CD8-positive, alpha-beta memory T cell (primary cell): ENCODE measurements at places on chromosomes 13 and 19.
A peak's percentile ranks its signal among the peaks of the same experiment; 100 is the strongest.

DNA sequence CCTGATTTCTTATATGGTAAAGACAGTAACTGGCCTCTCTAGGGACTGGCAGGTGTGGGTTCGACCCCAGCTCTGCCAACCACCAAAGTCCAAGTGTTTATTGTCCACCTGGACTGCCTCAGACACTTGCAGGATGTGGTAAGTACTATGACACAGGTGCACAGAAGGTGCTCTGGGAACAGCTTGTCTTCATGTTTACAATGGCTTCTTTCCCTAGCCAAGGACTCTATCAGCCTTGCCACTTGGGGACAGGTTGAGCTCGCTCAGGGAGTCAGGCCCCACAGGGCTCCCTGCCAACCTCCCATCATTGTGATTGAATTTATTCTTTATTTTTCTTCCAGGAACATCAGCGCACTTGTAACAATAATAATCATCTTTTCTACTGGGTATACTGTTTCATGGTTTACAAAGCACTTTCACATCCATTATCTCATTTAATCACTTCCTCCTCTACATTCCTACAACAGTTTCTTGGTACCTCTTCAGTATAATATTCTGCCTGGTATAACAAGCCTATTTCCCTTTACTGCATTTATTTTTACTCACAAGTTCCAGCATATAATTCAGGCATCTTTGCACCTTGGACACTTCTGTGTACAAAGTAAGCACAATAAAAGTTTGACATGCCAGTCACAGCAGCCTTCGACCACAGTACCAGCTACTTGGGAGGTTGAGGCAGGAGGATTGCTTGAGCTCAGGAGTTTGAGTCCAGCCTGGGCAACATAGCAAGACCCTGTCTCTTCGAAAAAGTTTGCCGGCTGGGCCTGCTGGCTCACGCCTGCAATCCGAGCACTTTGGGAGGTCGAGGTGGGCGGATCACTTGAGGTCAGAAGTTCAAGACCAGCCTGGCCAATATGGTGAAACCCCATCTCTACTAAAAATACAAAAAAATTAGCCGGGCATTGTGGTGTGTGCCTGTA is 24.2 kb upstream of the GATAD2A start:
- DNase-seq: no peak

- DNase-seq: peak; percentile 84
Measured at GRCh38 chr19:43755256-43755801, 567 bp upstream of the SMG9 start.

GRCh38 chr13:36875431-36875830 is 44.6 kb downstream of the SMAD9 start:
- no peak for DNase-seq

DNA sequence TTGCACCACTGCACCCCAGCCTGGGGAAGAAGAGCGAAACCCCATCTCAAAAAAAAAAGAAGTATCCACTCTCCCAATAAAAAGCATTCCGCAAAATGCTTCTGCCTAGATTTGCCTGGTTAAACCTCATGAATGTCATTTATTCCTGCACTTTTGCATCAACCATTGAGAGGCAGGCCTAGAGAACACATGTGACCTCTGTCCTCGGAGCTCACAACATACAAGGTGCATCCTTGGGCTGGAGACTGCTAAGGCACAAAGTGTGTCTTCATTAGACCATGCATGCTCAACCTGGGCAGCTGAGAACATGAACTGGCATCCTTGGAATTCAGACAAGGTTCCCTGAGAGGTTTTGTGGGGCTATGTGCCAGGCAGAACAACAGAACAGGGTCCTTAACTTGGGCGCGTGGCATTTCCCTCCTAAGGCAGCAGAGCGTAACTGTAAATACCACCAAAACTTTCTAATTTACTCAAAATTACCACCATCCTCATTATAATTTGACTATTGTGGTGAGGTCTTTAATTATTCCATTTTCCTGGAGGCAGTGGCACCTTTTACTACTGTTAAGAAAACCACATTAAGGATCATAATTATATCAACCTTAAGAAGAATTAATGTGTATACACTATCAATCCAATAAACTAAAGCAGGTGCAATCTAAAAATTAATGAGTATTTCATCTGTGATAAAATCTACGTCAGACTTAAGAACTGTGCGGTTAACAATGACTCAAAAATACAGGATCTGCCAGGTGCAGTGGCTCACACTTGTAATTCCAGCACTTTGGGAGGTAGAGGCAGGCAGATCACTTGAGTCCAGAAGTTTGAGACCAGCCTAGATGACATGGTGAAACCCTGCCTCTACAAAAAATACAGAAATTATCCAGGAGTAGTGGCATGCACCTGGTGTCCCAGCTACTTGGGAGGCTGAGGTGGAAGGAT is 13.8 kb downstream of the RCBTB1 start:
- DNase-seq: no peak

- no peak for DNase-seq
Measured at GRCh38 chr13:108226184-108226583, 8.0 kb downstream of the ABHD13 start.

GRCh38 chr13:41326661-41327060 is 15.6 kb downstream of the NAA16 start:
- DNase-seq: no peak

DNA sequence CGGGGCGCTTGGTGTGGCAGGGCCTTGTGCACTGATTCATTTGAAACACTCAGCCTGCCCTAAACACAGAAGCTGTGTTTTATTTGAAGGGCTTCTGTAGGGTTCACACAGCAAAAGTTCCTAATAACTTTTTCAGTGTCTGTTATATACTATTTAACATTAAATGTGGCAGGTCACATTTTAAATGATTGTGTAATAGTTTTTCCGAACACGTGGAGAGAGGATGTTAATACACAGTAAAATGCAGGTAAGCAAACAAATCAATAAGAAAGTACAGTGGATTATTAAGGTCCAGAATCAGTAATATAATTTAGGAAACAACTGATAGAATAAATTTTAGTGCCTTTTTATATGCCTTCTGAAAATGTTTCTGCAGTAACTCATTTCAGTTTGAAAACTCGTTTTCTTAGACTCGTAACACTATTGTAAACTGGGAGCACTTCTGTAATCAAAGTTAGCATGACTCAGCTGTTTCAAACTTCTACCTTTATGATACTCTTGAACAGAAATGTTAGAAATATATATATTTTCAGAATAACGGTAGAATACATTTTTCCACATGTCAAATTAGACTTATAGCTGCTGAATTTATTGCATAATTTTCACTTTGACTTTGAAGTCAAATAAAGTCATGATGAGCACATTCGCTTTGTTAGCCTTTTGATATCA is 70.1 kb downstream of the GGACT start:
- no peak for DNase-seq
